Hepatic stellate cell (primary cell): ENCODE measurements at places on chromosomes 12 and 14.

- no peak for DNase-seq
These were observed 12.1 kb downstream of the MCRS1 start for GRCh38 chr12:49555631-49556390.

GRCh38 chr12:108985750-108986149, 35.1 kb downstream of the SVOP start:
- no peak for DNase-seq

- DNase-seq, result no peak
These were observed 161.4 kb downstream of the KSR2 start for GRCh38 chr12:117807355-117807754.

- no peak for DNase-seq
These were observed 152.0 kb downstream of the TMEM132C start for GRCh38 chr12:128418944-128419343.

- DNase-seq, result no peak
These were observed 565 bp upstream of the KLHL42 start for GRCh38 chr12:27779416-27779919.

GRCh38 chr14:69501423-69501838, 16.9 kb downstream of the PLEKHD1 start:
- DNase-seq, result no peak

DNA sequence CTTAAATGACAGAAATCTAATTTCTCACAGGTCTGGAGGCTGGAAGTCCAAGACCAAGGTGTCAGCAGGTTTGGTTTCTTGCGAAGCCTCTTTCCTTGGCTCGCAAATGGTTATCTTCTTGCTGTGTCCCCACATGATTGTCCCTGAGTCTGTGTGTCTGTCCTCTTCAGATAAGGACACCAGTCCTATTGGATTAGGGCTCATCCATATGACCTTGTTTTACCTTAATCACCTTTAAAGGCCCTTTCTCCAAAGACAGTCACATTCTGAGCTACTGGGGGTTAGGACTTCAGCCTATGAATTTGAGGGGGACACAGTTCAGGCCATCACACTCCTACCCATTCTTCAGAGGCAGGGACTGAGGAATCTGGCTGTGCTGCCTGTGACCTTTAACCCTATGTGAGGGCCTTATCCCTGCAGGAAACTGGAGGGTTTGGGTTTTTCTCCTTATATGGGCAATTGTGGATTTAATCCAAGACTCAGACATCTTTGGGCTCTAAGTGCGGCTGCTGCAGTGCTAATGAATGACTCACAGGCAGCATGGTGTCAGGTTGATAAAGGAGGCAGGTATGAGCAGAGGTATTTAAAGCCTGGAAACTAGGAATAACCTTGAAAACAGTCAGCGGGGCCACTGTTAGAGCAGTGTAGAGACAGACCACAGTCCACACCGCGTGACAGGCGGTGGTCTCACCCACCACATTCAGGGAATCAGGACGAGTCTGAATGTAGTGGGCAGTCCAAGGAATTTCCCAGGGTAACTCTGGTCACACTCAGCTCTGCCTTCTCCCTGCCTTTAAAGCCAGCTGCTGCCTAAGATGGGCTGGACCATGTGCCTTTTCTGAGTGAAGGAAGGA, 10.2 kb downstream of the TPCN1 start:
- no peak for DNase-seq

GRCh38 chr12:12718381-12718759, 1.2 kb downstream of the CDKN1B start:
- DNase-seq, result peak; percentile 21

DNA sequence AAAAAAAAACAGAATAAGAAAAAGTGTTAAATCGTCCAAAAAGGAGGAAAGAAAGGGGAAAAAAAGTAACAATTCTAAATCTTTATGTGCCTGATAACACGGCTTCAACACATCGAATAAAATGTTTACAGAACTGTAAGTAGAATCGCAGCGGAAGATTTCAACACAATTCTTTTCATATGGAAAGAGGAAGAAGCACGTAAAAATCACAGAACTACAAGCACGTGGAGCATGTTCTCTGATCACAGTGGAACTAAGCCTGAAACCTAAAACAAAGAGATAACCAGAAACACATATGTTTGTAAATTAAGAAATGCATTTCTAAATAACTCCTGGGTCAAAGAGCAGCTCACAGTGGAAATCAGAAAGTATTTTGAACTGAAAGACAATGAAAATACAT, 8.7 kb downstream of the CLEC7A start:
- DNase-seq, result no peak

GRCh38 chr12:93573552-93574223, 1.2 kb downstream of the SOCS2 start:
- DNase-seq, result peak; percentile 11

DNA sequence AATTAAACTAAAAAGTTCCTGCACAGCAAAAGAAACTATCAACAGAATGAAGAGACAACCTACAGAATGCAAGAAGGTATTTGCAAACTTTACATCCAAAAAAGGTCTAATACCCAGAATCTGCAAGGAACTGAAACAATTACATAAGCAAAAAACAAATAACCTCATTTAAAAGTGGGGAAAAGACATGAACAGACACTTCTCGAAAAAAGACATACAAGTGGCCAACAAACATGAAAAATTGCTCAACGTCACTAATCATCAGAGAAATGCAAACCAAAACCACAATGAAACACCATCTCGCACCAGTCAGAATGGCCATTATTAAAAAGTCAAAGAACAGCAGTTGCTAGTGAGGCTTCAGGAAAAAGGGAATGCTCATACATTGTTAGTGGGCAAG, 15.2 kb downstream of the PDE6H start:
- DNase-seq, result no peak

- DNase-seq, result no peak
These were observed 169.6 kb downstream of the EGLN3 start for GRCh38 chr14:33781236-33781635.

- DNase-seq, result no peak
These were observed 73.9 kb upstream of the IFNG-AS1 start for GRCh38 chr12:67915335-67915851.

GRCh38 chr12:26730481-26731350, 102.3 kb downstream of the ITPR2 start:
- DNase-seq, result no peak

GRCh38 chr12:46803517-46803916, 22.3 kb downstream of the SLC38A4 start:
- DNase-seq, result no peak

- no peak for DNase-seq
These were observed 67.2 kb upstream of the HMGA2 start for GRCh38 chr12:65756956-65757511.
